ENCODE measurements at places on chromosomes 6 and 20. TPM values are rescaled to one million over a fixed set of nuclear protein-coding genes. Genes with fewer than 3 reads are reported as not detected.

GRCh38 chr6:151100326-151100725 is 139.4 kb upstream of the AKAP12 start:
- no peak overlapping the region for H3K4me3 ChIP-seq
- H3K27ac ChIP-seq: peak overlapping the region; percentile 59
- no peak for DNase-seq
- H3K36me3 ChIP-seq: no peaks in the 10 kb centered on the region
- peaks cover 15% of the 10 kb centered on the region for H3K4me1 ChIP-seq

GRCh38 chr20:51720854-51721253 is 47.3 kb downstream of the ATP9A start:
- H3K4me1 ChIP-seq: no peaks in the 10 kb centered on the region
- H3K36me3 ChIP-seq: peaks cover 19% of the 10 kb centered on the region
- DNase-seq: no peak

- peak overlapping the region; percentile 95 for H3K4me3 ChIP-seq
- H3K27ac ChIP-seq: no peak overlapping the region
- H3K4me1 ChIP-seq: peaks cover 28% of the 10 kb centered on the region
- H3K36me3 ChIP-seq: peaks cover 51% of the 10 kb centered on the region
- no peaks in the 10 kb centered on the region for H3K27me3 ChIP-seq
These were observed 5.6 kb downstream of the BRD2 start for GRCh38 chr6:32974016-32974333.

GRCh38 chr6:46581459-46582177 is 71.0 kb downstream of the CYP39A1 start:
- no peak overlapping the region for H3K4me3 ChIP-seq
- H3K36me3 ChIP-seq: no peaks in the 10 kb centered on the region
- no peak overlapping the region for H3K27ac ChIP-seq
- H3K27me3 ChIP-seq: no peaks in the 10 kb centered on the region

DNA sequence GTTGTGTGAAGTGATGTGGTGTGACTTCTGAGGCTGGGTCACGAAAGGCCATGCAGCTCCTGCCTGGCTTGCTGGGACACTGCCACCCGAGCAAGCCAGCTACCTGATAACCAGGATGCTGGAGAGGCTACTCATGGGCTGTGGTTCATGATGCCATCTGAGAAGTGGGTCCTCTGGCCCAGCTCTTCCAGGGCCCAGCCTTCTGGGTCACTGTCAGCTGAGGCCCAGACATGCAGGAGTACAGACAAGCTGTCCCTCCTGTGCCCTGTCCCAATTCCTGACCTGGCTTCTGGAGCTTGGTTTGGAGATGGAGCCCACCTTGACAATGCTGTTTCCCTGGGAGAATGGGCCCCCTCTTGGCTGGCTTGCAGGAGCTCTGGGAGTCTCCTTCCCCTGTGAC is 87.0 kb downstream of the DHX35 start:
- DNase-seq: no peak
- H3K4me3 ChIP-seq: peak overlapping the region; percentile 81
- no peak overlapping the region for H3K27ac ChIP-seq
- H3K4me1 ChIP-seq: no peaks in the 10 kb centered on the region
- H3K27me3 ChIP-seq: no peaks in the 10 kb centered on the region

- H3K4me1 ChIP-seq: no peaks in the 10 kb centered on the region
- no peaks in the 10 kb centered on the region for H3K27me3 ChIP-seq
- DNase-seq: no peak
- no peak overlapping the region for H3K27ac ChIP-seq
- no peak overlapping the region for H3K4me3 ChIP-seq
These were observed 74.5 kb downstream of the HUS1B start for GRCh38 chr6:582370-582769.

- DNase-seq: peak; percentile 52
- peak overlapping the region; percentile 81 for H3K4me3 ChIP-seq
- peaks cover 16% of the 10 kb centered on the region for H3K4me1 ChIP-seq
- no peaks in the 10 kb centered on the region for H3K27me3 ChIP-seq
These were observed 1.0 kb downstream of the PXDC1 start for GRCh38 chr6:3750317-3751076.

GRCh38 chr6:3323148-3323547 is 64.4 kb downstream of the PSMG4 start:
- H3K36me3 ChIP-seq: no peaks in the 10 kb centered on the region
- H3K27me3 ChIP-seq: no peaks in the 10 kb centered on the region
- H3K4me3 ChIP-seq: no peak overlapping the region

- no peaks in the 10 kb centered on the region for H3K4me1 ChIP-seq
- H3K27me3 ChIP-seq: no peaks in the 10 kb centered on the region
- no peak for DNase-seq
- no peak overlapping the region for H3K4me3 ChIP-seq
- H3K36me3 ChIP-seq: no peaks in the 10 kb centered on the region
These were observed 198.8 kb upstream of the OPRM1 start for GRCh38 chr6:153840039-153840850.

GRCh38 chr6:133814797-133815196 is 74.1 kb upstream of the TCF21 start:
- no peaks in the 10 kb centered on the region for H3K36me3 ChIP-seq
- peak overlapping the region; percentile 57 for H3K27ac ChIP-seq
- peaks cover 5% of the 10 kb centered on the region for H3K4me1 ChIP-seq
- no peak overlapping the region for H3K4me3 ChIP-seq
- DNase-seq: no peak

DNA sequence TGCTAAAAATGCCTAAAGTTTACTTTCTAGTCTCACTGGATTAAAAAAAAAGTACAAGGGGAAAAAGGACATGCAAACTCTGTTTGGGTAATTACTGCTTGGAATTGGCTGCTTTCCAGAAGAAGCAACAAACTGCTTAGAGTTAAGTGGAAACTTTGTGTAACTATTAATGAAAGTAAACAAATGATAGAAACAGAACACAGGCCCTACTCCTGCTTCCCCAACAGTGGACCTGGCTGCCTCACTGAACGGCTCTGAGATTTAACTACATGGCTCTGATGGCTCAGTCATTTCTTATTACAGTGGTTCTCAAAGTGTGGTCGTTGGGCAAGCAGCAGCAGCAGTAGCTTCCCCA is 108.5 kb downstream of the MAN1A1 start:
- no peak overlapping the region for H3K27ac ChIP-seq
- no peak for DNase-seq
- H3K27me3 ChIP-seq: no peaks in the 10 kb centered on the region
- no peaks in the 10 kb centered on the region for H3K4me1 ChIP-seq

GRCh38 chr6:168515376-168515775 is 74.4 kb downstream of the SMOC2 start:
- no peak for DNase-seq
- no peaks in the 10 kb centered on the region for H3K27me3 ChIP-seq
- H3K4me3 ChIP-seq: no peak overlapping the region
- H3K36me3 ChIP-seq: peaks cover 10% of the 10 kb centered on the region

DNA sequence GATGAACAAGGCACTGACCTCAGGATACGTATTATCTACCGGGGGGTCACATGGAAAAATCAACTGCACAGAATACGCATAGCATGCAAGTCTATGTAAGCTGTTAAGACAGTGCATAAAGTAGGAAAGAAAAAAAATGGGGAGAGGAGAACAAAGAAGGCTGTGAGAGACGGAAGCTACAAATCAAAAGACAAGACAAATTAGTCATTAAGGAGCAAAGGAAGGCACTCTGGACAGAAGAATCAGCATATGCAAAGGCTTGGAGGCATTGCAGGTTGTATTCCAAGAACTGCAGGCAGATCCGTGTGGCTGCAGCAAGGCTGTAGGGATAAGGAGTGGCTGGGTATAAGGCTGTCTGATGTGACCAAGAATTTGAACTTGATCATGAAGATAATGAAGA is 89.0 kb downstream of the NRSN1 start:
- H3K4me3 ChIP-seq: no peak overlapping the region
- H3K27ac ChIP-seq: no peak overlapping the region
- no peaks in the 10 kb centered on the region for H3K27me3 ChIP-seq
- DNase-seq: no peak

- no peak overlapping the region for H3K4me3 ChIP-seq
- no peaks in the 10 kb centered on the region for H3K27me3 ChIP-seq
- H3K4me1 ChIP-seq: peaks cover 11% of the 10 kb centered on the region
- H3K36me3 ChIP-seq: no peaks in the 10 kb centered on the region
- no peak for DNase-seq
These were observed 23.2 kb upstream of the RIN2 start for GRCh38 chr20:19734811-19735210.

GRCh38 chr6:143205585-143205984 is 144.9 kb downstream of the AIG1 start:
- no peaks in the 10 kb centered on the region for H3K36me3 ChIP-seq
- no peaks in the 10 kb centered on the region for H3K27me3 ChIP-seq
- no peak overlapping the region for H3K4me3 ChIP-seq
- no peak for DNase-seq

The GRIK2 gene
- total RNA-seq: not detected

The MAK gene
- not detected for total RNA-seq

The EFCAB8 gene
- not detected for total RNA-seq

The NRM gene
- total RNA-seq: 25.1 TPM

The LY6G5C gene
- 0.96 TPM for total RNA-seq

The FLRT3 gene
- not detected for total RNA-seq

The CASS4 gene
- 11.2 TPM for total RNA-seq

The OOEP gene
- total RNA-seq: not detected
